ENCODE measurements at places on chromosomes 1 and 21.

GRCh38 chr1:30378003-30378596 is 345.3 kb downstream of the MATN1 start:
- no peak for DNase-seq

- DNase-seq, result no peak
These were observed 54.8 kb downstream of the SAMSN1 start for GRCh38 chr21:14491269-14491681.

DNA sequence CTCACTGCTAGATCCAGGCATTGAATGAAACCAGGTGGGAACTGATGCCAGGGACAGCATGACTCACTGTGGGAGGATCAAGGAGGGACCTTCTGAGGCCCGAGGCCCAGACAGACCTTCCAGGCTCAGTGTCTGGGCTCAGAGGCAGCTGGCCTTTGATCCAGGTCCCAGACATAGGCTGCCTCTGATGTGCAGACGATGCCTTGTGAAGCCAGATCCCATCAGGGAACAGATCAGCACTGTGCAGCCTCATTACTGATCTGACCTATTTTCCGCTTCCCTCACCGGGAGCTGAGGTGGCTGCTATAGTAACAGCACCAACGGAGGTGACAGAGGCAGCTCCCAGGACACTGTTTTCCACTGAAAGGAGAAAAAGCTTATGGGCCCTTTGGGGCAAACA is 399.5 kb downstream of the MATN1 start:
- no peak for DNase-seq

GRCh38 chr1:219582296-219582695 is 30.6 kb downstream of the ZC3H11B start:
- DNase-seq, result peak; percentile 53

GRCh38 chr1:90413519-90413918 is 303.6 kb downstream of the BARHL2 start:
- DNase-seq, result no peak

- no peak for DNase-seq
These were observed 14.9 kb downstream of the FBXO2 start for GRCh38 chr1:11639372-11639771.

- peak; percentile 49 for DNase-seq
These were observed 2.7 kb downstream of the ZBTB7B start for GRCh38 chr1:155005076-155006011.

DNA sequence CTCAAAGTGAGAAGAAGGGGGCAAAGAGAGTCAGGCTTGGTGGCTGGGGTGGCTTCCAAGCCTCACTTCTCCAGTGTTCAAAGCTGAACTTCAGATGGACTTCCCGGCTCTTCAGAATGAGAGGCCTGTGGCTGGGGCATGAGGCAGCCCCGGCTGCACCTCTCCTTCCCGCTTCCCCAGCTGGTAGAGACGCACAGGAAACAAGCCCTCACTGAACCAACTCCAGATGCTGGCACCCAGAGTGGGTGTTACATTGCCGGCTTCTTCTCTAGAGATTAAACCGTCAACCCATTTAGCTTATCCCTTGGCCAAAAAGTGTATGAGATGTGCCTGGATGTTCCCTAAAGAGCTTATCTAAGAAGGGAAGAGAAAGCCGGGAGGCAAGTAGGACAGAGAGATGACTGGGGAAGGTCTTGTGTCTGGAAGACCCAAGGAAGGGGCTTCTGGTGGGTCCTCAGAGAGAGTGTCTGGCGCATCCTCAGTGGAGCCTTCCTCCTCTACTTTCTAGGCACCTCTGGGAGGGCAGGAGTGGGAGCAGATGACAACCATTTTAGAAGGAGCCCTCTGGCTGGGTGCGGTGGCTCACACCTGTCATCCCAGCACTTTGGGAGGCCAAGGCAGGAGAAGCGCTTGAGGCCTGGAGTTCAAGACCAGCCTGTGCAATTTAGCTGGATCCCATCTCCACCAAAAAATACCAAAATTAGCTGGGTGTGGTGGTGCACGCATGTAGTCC is 2.0 kb downstream of the ADAMTSL4 start:
- no peak for DNase-seq

- no peak for DNase-seq
These were observed 96.4 kb downstream of the SSBP3 start for GRCh38 chr1:54309631-54310366.

Measured in H4 (cell line).